ENCODE measurements at places on chromosomes 6 and 20. TPM values are rescaled to one million over a fixed set of nuclear protein-coding genes. Genes with fewer than 3 reads are reported as not detected.
A peak's percentile ranks its signal among the peaks of the same experiment; 100 is the strongest.

The SCAND1 gene
- 43.1 TPM for total RNA-seq

The MPIG6B gene
- total RNA-seq: not detected

The PLG gene
- not detected for total RNA-seq

The AK9 gene
- 1.7 TPM for total RNA-seq

The DCBLD1 gene
- 1.4 TPM for total RNA-seq

The TRIM40 gene
- not detected for total RNA-seq

The MEP1A gene
- total RNA-seq: not detected

- no peak overlapping the region for H3K4me3 ChIP-seq
- no peaks in the 10 kb centered on the region for H3K36me3 ChIP-seq
- no peak overlapping the region for H3K27ac ChIP-seq
- DNase-seq: peak; percentile 63
Observed at GRCh38 chr20:45300961-45301360, 5.7 kb upstream of the RBPJL start.

DNA sequence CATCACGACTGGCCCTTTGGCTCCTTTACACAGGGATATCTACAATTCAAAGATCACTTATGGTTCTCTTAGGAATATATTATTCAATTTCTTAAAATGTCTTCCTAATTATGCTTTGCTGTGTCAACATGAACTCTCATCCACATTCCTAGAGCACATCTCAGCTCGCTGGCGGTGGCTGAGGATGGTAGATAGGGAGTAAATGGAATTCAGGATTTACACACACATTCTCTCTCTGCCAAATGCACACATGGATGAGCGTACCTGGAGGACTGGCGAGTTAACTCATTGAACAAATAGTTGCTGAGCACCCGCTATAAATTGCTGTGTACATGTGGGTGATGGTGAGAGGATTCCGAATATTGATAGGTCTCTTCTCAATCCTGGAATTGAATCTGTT is 4.8 kb upstream of the MRPS10 start:
- no peak overlapping the region for H3K4me3 ChIP-seq
- DNase-seq: no peak
- H3K4me1 ChIP-seq: peaks cover 29% of the 10 kb centered on the region
- H3K27me3 ChIP-seq: no peaks in the 10 kb centered on the region
- peaks cover 2% of the 10 kb centered on the region for H3K36me3 ChIP-seq

GRCh38 chr6:22690446-22690845 is 121.1 kb downstream of the HDGFL1 start:
- no peaks in the 10 kb centered on the region for H3K4me1 ChIP-seq
- H3K27me3 ChIP-seq: no peaks in the 10 kb centered on the region
- H3K4me3 ChIP-seq: no peak overlapping the region
- H3K36me3 ChIP-seq: no peaks in the 10 kb centered on the region
- DNase-seq: no peak
- no peak overlapping the region for H3K27ac ChIP-seq

GRCh38 chr6:103280417-103280816 is 1579.3 kb downstream of the HACE1 start:
- H3K36me3 ChIP-seq: no peaks in the 10 kb centered on the region
- no peaks in the 10 kb centered on the region for H3K27me3 ChIP-seq
- no peak for DNase-seq
- H3K27ac ChIP-seq: no peak overlapping the region
- H3K4me3 ChIP-seq: no peak overlapping the region

DNA sequence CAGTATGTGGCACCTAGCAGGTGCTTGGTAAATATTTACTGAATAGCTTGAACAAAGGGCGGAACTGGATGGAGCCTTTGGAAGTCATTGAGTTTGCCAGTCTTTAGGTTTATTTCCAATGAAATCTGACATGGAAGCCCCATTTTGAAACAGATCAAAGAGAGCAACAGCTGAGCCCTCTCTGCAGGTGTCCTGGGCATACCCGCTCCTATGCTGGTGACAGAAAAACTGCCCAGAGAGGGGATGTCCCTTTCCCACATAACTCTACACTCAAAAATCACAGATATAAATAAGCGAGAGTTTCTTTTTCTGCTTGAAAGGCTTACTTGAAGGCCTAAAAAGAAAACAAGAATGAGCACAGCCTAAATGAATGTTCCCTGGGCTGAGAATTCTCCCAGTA is 53.0 kb upstream of the RALY start:
- H3K27me3 ChIP-seq: no peaks in the 10 kb centered on the region
- no peaks in the 10 kb centered on the region for H3K4me1 ChIP-seq
- no peaks in the 10 kb centered on the region for H3K36me3 ChIP-seq

- no peaks in the 10 kb centered on the region for H3K4me1 ChIP-seq
- no peak overlapping the region for H3K27ac ChIP-seq
- peaks cover 41% of the 10 kb centered on the region for H3K27me3 ChIP-seq
- no peak for DNase-seq
- H3K4me3 ChIP-seq: no peak overlapping the region
Observed at GRCh38 chr6:1346558-1347091, 34.7 kb downstream of the FOXQ1 start.

DNA sequence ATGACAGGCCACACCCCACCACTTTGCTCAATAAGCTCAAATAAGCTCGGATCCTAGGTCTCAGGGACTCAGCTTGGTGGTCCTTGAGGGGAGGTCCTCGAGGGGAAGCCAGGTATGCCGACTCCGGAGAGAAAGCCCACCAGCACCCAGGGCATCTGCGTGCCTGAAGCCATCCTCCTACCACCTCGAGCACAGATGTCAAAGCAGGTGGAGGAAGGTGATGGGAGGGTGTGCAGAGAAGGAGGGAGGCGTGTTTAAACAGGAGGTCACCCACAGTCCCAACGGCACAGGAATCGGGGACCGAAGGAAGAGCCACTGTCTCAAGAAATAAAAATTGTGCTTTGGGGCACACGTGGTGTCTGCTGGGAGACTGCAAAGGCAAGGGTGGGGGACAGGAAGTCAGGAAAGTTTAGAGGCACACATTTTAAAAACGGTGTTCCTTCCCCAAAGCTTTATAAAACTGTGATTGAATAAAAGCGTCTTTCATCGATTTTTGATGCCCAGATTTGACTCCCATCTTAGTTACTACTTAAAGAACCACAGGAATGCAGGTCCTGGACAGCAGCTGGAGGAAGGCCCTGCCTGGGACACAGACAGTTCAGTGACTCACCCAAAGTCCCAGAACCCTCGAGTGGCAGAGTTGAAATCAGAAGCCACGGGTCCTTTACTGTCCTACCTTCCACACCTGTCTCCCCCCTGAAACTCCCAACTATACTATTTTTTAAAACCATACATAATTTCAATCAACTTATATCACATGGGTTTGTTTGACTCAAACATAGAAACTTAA is 221.0 kb upstream of the PDE10A start:
- DNase-seq: no peak
- H3K27ac ChIP-seq: no peak overlapping the region
- peaks cover 9% of the 10 kb centered on the region for H3K27me3 ChIP-seq

- no peaks in the 10 kb centered on the region for H3K36me3 ChIP-seq
- H3K27ac ChIP-seq: no peak overlapping the region
- no peaks in the 10 kb centered on the region for H3K4me1 ChIP-seq
- DNase-seq: no peak
Observed at GRCh38 chr6:146388736-146389364, 154.8 kb upstream of the RAB32 start.

DNA sequence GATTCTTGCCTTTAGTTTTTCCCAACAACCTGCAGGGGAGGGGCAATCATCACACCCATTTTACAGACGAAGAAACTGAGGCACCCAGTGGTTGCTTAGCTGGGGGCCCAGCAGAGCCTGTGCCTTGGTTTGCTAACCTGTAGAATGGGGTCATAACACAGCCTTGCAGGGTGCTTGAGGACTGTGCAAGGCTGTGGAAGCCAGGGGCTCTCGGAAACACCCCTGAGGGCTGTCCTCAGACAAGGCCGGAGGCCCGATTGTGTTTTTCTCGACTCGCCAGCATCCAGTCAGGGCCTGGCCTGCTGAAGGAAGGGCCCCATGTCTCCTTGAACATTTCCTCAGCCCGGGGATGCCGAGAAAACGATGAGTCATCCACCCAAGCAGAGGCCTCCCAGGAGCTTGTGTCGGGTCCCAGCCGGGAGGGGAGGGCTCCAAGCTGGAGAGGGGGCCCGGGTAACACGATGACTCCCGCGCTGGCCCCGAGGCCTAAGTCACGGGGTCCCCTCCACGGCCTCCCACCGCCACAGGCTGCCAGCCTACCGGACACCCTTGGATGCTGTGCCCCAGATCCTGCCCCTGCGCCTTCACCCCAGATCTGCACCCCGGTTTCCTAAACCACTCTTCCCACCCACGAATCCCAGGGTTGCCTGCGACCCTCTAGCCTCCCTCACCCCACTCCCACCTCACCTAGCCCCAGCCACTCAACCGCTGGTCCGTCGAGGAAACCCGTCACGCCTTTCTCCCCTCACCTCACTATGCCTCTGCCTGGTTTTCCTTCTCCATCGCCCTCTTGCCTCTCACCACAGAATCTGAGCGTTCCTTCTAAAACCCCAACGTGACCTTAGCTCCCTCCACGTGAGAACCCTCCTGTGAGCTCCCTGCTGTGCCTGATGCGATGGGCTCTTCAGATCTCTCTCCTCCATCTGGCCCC is 10.6 kb downstream of the NOL4L start:
- H3K4me1 ChIP-seq: peaks cover 39% of the 10 kb centered on the region
- H3K27me3 ChIP-seq: no peaks in the 10 kb centered on the region
- peak; percentile 84 for DNase-seq
- no peak overlapping the region for H3K27ac ChIP-seq
- H3K4me3 ChIP-seq: no peak overlapping the region

- H3K27ac ChIP-seq: no peak overlapping the region
- no peak for DNase-seq
- no peaks in the 10 kb centered on the region for H3K4me1 ChIP-seq
- peaks cover 29% of the 10 kb centered on the region for H3K27me3 ChIP-seq
- no peak overlapping the region for H3K4me3 ChIP-seq
Observed at GRCh38 chr6:52834481-52834880, 6.1 kb downstream of the GSTA5 start.

DNA sequence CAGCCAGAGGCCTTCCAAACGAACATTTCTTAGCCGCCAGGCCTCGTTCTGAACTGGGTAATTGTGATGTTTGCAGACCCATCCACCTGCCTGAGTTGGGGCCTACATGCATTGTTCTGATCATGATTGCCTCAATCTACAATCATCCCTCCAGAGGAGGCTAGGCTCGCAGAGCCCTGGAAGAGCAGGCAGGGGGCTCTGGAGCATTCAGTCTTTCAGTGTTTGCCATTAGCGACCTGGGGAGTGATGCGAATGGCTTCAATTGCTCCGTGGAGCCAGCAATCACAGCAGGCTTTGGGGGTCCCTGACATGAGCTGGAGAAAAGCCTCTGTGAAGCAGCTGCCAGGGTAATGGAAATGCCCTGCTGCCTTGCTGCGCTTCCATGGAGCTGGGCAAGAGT is 22.0 kb downstream of the SNAP25 start:
- no peak overlapping the region for H3K4me3 ChIP-seq
- no peaks in the 10 kb centered on the region for H3K36me3 ChIP-seq
- peaks cover 2% of the 10 kb centered on the region for H3K27me3 ChIP-seq
- no peak for DNase-seq
- no peaks in the 10 kb centered on the region for H3K4me1 ChIP-seq
- no peak overlapping the region for H3K27ac ChIP-seq

- no peak overlapping the region for H3K4me3 ChIP-seq
- H3K27me3 ChIP-seq: no peaks in the 10 kb centered on the region
- H3K4me1 ChIP-seq: peaks cover 2% of the 10 kb centered on the region
- no peak for DNase-seq
- no peak overlapping the region for H3K27ac ChIP-seq
Observed at GRCh38 chr6:149761438-149761837, 11.9 kb downstream of the PCMT1 start.

GRCh38 chr6:62045502-62045901 is 240.5 kb downstream of the KHDRBS2 start:
- no peaks in the 10 kb centered on the region for H3K4me1 ChIP-seq
- H3K4me3 ChIP-seq: no peak overlapping the region
- no peak for DNase-seq
- no peaks in the 10 kb centered on the region for H3K36me3 ChIP-seq
- no peaks in the 10 kb centered on the region for H3K27me3 ChIP-seq
- no peak overlapping the region for H3K27ac ChIP-seq

DNA sequence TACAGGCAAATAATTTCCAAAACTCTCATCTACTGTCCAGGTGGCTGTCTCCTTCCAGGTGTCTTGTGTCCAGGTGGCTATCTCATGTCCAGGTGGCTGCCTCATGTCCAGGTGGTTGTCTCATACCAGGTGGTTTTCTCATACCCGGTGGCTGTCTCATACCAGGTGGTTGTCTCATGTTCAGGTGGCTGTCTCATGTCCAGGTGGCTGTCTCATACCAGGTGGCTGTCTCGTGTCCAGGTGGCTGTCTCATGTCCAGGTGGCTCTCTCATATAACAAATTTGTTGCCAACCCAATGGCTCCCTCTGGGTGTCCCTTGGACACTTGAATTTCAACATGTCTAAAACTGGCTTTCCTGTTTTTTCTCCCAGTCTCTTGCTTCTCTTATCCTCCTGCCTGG is 14.3 kb upstream of the SLC22A3 start:
- H3K4me1 ChIP-seq: no peaks in the 10 kb centered on the region
- peaks cover 26% of the 10 kb centered on the region for H3K27me3 ChIP-seq
- no peak overlapping the region for H3K4me3 ChIP-seq
- H3K27ac ChIP-seq: no peak overlapping the region
- DNase-seq: no peak

DNA sequence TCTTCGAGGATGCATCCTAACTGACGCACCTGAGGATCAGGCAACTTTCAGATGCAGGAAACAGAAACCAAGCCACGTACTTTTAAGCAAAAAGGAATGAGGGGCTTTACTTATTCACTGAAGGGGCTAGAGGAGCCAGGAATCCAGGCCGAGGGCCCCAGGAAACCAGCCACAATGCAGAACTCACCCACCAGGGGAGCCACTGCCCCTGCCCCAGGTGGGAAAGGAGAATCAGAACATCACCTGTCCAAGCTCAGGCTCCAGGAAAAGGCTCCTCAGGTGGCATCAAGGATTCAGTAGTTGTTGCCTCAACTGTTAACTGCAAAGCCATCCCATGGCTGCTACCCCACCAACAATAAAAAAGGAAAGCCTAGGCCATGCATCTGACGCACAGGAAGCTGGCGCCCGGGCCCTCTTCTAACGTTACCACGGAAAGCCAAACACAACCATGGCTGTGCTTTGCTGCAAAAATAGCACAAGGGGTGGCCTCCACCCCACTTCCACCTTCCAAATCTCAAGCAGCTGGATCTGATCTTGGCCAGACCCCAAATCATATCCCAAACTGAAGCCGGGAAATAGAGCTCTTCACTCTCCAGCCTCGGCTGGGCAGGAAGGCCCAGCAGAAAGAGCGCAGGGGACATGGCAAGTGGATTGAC is 121.0 kb downstream of the PREX1 start:
- H3K4me3 ChIP-seq: no peak overlapping the region
- peaks cover 3% of the 10 kb centered on the region for H3K36me3 ChIP-seq
- peaks cover 14% of the 10 kb centered on the region for H3K4me1 ChIP-seq
- no peaks in the 10 kb centered on the region for H3K27me3 ChIP-seq
- peak overlapping the region; percentile 73 for H3K27ac ChIP-seq
- DNase-seq: no peak

All from activated naive CD4-positive, alpha-beta T cell treated with anti-CD3 and anti-CD28 coated beads for 36 hours (primary cell).